Osteocyte (in vitro differentiated cells): ENCODE measurements at places on chromosomes 7 and 10. TPM values are rescaled to one million over a fixed set of nuclear protein-coding genes. Genes with fewer than 3 reads are reported as not detected.

GRCh38 chr7:70299472-70299807 is 701.2 kb downstream of the AUTS2 start:
- no peak overlapping the region for H3K27ac ChIP-seq
- H3K27me3 ChIP-seq: no peaks in the 10 kb centered on the region
- H3K4me1 ChIP-seq: peaks cover 3% of the 10 kb centered on the region
- peaks cover 5% of the 10 kb centered on the region for H3K36me3 ChIP-seq
- no peak overlapping the region for H3K4me3 ChIP-seq

CCDC3 gene
- total RNA-seq: 14.1 and 15.0 TPM in 2 replicates

ADAMTS14 gene
- 3.8 and 4.1 TPM in 2 replicates for total RNA-seq

DNA sequence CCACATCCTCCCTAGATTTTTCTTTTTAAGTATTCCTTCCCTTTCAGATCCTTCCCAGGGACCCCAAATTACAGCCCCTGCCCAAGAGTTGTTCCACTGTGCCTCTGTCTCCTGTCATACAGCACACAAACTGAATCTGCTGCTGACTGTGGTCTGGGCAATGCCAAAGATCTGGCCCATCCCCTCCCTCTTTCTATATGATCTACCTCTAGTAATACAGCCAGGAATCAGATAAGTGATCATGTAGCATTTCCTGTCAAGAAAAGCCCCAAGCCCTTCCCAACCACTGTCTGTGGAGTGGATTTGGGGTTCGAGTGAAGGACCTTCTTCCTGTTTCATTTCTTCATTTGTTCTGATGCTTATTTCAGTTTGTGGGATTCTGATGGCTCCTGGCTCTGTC is 6.7 kb downstream of the STX1A start:
- no peak overlapping the region for H3K4me3 ChIP-seq
- no peak overlapping the region for H3K27ac ChIP-seq
- peaks cover 11% of the 10 kb centered on the region for H3K36me3 ChIP-seq
- no peaks in the 10 kb centered on the region for H3K27me3 ChIP-seq
- DNase-seq: no peak
- peaks cover 42% of the 10 kb centered on the region for H3K4me1 ChIP-seq

DNA sequence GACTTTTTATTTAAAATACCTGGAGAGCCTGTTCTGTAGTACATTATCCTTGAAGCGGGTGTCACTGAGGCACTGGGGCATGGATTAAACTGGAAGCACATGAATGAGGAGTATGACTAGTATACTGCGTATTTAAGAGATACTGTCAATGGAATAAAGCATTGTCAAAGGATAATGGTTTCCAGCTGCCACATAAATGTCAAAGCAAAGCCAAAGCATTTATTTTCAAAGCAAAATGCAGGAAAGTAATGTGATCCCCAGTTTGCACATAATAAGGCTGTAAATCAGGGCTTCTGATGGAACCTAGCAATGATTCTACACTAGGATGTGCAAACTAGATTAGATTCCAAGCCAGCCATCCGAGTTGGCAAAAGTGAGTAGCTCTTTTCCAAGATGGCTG is 240.1 kb downstream of the POU6F2 start:
- peaks cover 1% of the 10 kb centered on the region for H3K4me1 ChIP-seq
- H3K36me3 ChIP-seq: no peaks in the 10 kb centered on the region
- H3K4me3 ChIP-seq: no peak overlapping the region
- H3K27me3 ChIP-seq: peaks cover 4% of the 10 kb centered on the region
- DNase-seq: no peak

DNA sequence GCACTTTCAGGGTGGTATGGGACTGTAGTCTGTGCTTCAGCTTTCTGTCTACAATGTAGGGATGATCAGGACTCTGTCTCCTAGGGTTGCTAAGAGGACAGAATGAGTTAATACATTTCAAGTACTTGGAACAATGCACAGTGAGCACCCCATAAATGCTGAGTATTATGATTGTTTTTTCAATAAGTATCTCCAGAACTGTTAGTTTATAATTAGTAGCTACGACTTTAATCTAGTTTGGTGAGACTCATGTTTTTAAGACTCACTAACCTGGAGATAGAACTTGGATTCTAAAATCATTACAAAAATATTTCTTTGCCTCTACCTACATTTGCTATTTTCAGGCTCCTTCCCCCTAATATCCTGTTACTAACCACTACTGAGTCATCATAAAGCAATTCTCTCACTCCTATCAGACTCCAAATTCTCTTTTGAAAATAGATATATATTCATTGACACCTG is 95.3 kb downstream of the CPED1 start:
- no peak for DNase-seq
- H3K27me3 ChIP-seq: no peaks in the 10 kb centered on the region
- H3K27ac ChIP-seq: no peak overlapping the region
- H3K36me3 ChIP-seq: no peaks in the 10 kb centered on the region
- peaks cover 43% of the 10 kb centered on the region for H3K4me1 ChIP-seq

DNA sequence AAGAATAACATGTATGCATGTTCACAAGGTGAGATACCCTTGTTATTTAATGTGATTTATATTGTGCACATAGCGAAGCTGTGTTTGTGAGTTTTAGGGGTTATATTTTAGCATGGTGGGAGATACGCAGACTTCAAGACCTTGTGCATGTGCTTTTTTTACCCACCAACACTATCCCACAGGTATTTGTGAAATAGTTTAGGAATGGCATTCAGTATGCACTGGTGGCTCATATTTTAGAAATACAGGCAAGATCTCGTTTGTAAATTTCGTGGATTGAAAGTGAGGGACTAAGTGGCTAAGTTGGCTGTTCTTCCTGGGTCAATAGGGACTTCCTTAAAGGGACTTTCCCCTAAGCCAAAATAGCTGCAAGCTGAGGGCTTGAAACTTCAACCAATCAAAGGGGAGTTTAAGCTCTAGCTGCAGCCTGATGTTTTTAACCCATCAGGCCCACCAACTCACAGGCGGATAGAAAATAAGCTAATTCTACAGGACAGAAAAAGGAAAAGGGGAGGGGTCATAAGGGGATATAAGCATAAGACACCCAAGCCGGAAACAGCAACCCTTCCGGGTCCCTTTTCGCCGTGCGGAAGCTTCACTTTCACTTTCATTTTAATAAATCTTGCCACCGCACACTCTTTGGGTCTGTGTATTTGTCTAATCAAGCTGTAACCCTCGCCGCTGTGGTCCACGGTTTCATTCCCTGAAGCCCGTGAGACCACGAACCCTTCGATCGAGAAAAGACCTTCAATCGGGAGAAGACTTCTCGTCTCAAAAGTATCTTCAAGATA is 291.0 kb downstream of the GPR158 start:
- H3K27me3 ChIP-seq: no peaks in the 10 kb centered on the region
- no peak for DNase-seq
- no peaks in the 10 kb centered on the region for H3K36me3 ChIP-seq
- no peak overlapping the region for H3K27ac ChIP-seq

AKR1C3 gene
- total RNA-seq: 0.89 TPM in 1 of 2 replicates, not detected in the other

- no peak overlapping the region for H3K4me3 ChIP-seq
- H3K27me3 ChIP-seq: peaks cover 6% of the 10 kb centered on the region
- no peak for DNase-seq
- H3K36me3 ChIP-seq: no peaks in the 10 kb centered on the region
- H3K27ac ChIP-seq: no peak overlapping the region
- H3K4me1 ChIP-seq: peaks cover 34% of the 10 kb centered on the region
Measured at GRCh38 chr7:159013825-159014289, 130.8 kb downstream of the VIPR2 start.

NEURL1 gene
- 1.0 and 2.5 TPM in 2 replicates for total RNA-seq

ZRANB1 gene
- 26.4 and 26.8 TPM in 2 replicates for total RNA-seq

GRCh38 chr10:100742076-100742771 is 3.2 kb upstream of the PAX2 start:
- no peak overlapping the region for H3K27ac ChIP-seq
- H3K4me3 ChIP-seq: no peak overlapping the region
- peaks cover 55% of the 10 kb centered on the region for H3K4me1 ChIP-seq
- no peak for DNase-seq
- H3K36me3 ChIP-seq: no peaks in the 10 kb centered on the region
- peaks cover 90% of the 10 kb centered on the region for H3K27me3 ChIP-seq

- no peak for DNase-seq
- no peak overlapping the region for H3K4me3 ChIP-seq
- peaks cover 31% of the 10 kb centered on the region for H3K36me3 ChIP-seq
Measured at GRCh38 chr7:112896026-112896601, 105.9 kb upstream of the TMEM168 start.

HOXA5 gene
- total RNA-seq: not detected in 2 replicates

TACR2 gene
- total RNA-seq: not detected in 2 replicates

- peaks cover 2% of the 10 kb centered on the region for H3K27me3 ChIP-seq
- no peaks in the 10 kb centered on the region for H3K36me3 ChIP-seq
- no peak for DNase-seq
- H3K4me3 ChIP-seq: no peak overlapping the region
Measured at GRCh38 chr7:17709127-17709526, 231.2 kb downstream of the SNX13 start.
